H9 (cell line): ENCODE measurements at places on chromosomes 7 and 10. TPM values are rescaled to one million over a fixed set of nuclear protein-coding genes. Genes with fewer than 3 reads are reported as not detected.

CALD1 gene
- total RNA-seq, result 107 and 118 TPM in 2 replicates

PLEKHS1 gene
- total RNA-seq, result not detected in 2 replicates

GPR37 gene
- total RNA-seq, result 1.6 and 1.8 TPM in 2 replicates

DNA sequence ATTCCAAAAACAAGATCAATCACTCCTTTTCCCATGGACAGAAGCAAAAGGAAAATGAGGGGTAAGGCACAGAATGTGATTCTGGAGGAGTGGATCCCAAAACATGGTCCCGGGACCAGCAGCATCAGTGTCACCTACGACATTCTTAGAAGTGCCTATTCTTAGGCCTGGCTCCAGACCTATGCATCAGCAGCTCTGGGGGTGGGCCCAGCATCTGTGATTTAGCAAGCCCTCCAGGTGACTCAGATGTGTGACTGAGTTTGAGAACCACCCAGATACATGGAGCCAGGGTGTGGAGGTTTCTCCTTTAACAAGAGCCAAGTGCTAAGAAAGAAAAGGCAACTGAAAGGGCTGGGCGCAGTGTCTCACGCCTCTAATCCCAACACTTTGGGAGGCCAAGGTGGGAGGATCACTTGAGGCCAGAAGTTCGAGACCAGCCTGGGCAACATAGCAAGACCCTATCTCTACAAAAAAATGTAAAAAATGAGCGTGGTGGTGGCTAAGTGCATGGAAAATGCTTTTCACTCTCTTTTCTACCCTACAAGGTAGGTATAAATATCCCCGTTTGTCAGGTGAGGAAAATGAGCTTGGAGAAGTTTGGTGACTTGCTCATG lies 17.1 kb upstream of the ARPC1A start:
- H3K27ac ChIP-seq, result no peak overlapping the region
- DNase-seq, result no peak
- no peak overlapping the region for H3K4me3 ChIP-seq
- H3K27me3 ChIP-seq, result no peaks in the 10 kb centered on the region

DNA sequence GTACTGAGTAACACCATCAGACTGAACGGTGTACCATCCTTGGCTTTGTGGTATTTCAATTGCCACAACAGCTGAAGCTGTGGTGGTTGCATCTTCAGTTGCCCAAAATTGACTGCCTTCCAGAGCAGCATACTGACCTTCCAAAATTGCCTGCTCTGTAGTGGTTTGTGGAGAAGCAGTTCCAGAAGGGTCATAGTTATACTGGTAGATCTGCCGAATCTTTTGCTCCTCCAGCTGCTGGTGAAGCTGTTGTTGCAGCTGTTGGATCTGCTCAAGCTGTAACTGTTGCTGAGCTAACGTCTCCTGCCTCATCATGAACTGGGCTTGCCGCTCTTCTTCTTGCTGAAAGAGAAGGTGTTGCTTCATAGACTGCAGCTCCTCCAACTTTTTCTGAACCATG lies 212.2 kb downstream of the PCLO start:
- H3K27ac ChIP-seq, result no peak overlapping the region
- H3K27me3 ChIP-seq, result no peaks in the 10 kb centered on the region
- no peak overlapping the region for H3K4me3 ChIP-seq
- DNase-seq, result no peak

- H3K27me3 ChIP-seq, result no peaks in the 10 kb centered on the region
- no peak for DNase-seq
- H3K4me1 ChIP-seq, result no peaks in the 10 kb centered on the region
- H3K27ac ChIP-seq, result no peak overlapping the region
These were observed 316.6 kb downstream of the SNX13 start for GRCh38 chr7:17623546-17624185.

- no peak for DNase-seq
- H3K4me3 ChIP-seq, result peak overlapping the region; percentile 94
- no peaks in the 10 kb centered on the region for H3K4me1 ChIP-seq
- peaks cover 21% of the 10 kb centered on the region; the same call in 2 of the 3 replicates for H3K36me3 ChIP-seq
- H3K27ac ChIP-seq, result peak overlapping the region; percentile 89
These were observed 631 bp upstream of the PRKRIP1 start for GRCh38 chr7:102395592-102395872.

- peaks cover 8% of the 10 kb centered on the region for H3K36me3 ChIP-seq
- no peaks in the 10 kb centered on the region; the same call in 1 of the 2 replicates for H3K27me3 ChIP-seq
- no peak overlapping the region; the same call in 2 of the 3 replicates for H3K4me3 ChIP-seq
- DNase-seq, result peak; percentile 20
- no peak overlapping the region for H3K27ac ChIP-seq
These were observed 139.3 kb upstream of the TCF7L2 start for GRCh38 chr10:112810711-112811151.

DNA sequence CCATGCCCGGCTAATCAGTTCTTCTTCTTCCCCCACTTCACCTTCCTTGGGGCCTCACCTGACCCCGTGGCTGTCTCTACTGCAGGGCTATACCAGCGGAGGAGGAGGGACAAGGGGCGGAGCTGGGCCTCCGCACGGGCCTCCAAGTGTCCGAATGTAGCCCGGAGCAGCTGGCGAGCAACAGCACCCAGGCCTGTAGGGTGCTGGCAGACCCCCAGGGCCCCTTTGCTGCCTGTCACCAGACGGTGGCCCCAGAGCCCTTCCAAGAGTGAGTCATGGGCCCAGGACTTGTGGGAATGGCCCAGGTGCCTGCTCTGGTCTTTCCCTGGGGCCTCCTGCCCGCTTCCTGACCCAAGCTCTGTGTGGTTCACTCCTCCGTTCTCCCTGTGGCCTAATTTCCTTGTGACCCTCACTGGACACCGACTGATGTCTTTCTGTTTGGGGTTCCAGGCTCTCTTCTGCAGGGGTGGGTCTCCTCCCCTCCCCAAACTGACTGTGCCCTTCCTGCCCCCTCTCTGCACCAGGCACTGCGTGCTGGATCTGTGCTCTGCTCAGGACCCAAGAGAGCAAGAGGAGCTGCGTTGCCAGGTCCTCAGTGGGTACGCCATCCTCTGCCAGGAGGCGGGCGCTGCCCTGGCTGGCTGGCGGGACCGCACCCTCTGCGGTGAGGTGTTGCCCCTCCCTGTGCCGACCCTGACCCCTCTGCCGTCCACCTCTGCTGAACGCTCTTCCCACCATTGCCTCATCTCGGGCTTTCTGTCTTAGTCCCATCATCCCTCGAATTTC lies 35.2 kb downstream of the EPHB4 start:
- no peak for DNase-seq
- no peak overlapping the region for H3K4me3 ChIP-seq
- no peaks in the 10 kb centered on the region for H3K36me3 ChIP-seq
- H3K27me3 ChIP-seq, result no peaks in the 10 kb centered on the region

DNA sequence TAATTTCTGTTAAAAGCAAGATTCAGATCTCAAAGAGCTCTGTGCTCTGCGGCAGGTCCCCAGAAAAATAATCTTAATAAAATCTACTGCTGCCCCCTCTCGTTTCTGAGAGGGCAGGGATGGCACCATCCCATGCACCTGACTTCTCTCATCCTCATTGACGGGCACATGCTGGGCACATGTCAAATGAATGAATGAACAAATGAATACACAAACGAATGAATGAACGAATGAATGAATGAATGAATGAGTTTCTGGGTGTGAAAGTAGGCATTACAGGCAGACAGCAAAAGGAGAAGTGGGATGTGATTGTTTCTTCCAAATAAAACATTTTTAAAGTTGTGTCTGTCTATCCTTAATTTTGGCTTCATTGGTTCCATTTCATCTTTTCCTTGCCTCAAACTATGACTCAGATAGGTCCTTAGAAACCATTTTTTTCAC lies 398.1 kb upstream of the PRKCQ start:
- no peaks in the 10 kb centered on the region for H3K36me3 ChIP-seq
- H3K4me1 ChIP-seq, result peaks cover 7% of the 10 kb centered on the region; the same call in 1 of the 2 replicates
- H3K27ac ChIP-seq, result no peak overlapping the region
- H3K4me3 ChIP-seq, result no peak overlapping the region
- no peaks in the 10 kb centered on the region for H3K27me3 ChIP-seq
- DNase-seq, result no peak

GRCh38 chr7:35035511-35035961 lies 1.7 kb downstream of the DPY19L1 start:
- no peaks in the 10 kb centered on the region for H3K27me3 ChIP-seq
- H3K27ac ChIP-seq, result no peak overlapping the region
- H3K4me3 ChIP-seq, result peak overlapping the region; percentile 96
- no peak for DNase-seq
